Activated CD4-positive, alpha-beta T cell treated with anti-CD3 and anti-CD28 coated beads, Interleukin-2, Interleukin-4, amounts not matched to agents 100 ng/mL and 50 ng/mL, durations not matched to agents 16 hours and 8 hours (primary cell): ENCODE measurements at places on chromosomes 6 and 20.

GRCh38 chr20:48374991-48375595 lies 452.7 kb downstream of the PREX1 start:
- DNase-seq = no peak

- no peak for DNase-seq
Measured at GRCh38 chr20:12528104-12528503, 480.7 kb upstream of the SPTLC3 start.

DNA sequence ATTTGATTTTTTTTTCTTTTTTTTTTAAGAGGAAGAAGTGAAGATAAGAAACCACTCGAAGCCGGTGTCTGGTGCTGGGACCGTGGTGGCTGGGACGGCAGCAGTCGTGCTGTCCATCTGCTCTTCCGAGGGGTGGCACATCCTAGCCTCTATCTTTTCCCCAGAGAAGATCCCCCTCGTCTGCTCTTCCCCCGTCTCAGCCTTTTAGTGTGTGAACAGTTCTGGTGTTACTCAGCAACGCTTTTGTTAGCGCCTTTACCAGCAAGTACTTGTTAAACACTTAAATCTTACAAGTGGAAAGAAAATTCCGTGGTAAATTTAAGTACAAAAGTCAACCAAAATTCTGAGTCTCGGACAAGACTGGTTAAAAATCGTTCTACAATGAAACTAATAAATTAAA lies 90.1 kb downstream of the RSPH3 start:
- no peak for DNase-seq

- DNase-seq = peak; percentile 17
Measured at GRCh38 chr6:32529697-32530430, at the start of gene HLA-DRB5. Gene HLA-DRB5 (minus strand): TSS chr6:32530287. CDS start chr6:32530224, 63 bp downstream.

- DNase-seq = no peak
Measured at GRCh38 chr6:128067446-128068118, 166.7 kb upstream of the THEMIS start.

DNA sequence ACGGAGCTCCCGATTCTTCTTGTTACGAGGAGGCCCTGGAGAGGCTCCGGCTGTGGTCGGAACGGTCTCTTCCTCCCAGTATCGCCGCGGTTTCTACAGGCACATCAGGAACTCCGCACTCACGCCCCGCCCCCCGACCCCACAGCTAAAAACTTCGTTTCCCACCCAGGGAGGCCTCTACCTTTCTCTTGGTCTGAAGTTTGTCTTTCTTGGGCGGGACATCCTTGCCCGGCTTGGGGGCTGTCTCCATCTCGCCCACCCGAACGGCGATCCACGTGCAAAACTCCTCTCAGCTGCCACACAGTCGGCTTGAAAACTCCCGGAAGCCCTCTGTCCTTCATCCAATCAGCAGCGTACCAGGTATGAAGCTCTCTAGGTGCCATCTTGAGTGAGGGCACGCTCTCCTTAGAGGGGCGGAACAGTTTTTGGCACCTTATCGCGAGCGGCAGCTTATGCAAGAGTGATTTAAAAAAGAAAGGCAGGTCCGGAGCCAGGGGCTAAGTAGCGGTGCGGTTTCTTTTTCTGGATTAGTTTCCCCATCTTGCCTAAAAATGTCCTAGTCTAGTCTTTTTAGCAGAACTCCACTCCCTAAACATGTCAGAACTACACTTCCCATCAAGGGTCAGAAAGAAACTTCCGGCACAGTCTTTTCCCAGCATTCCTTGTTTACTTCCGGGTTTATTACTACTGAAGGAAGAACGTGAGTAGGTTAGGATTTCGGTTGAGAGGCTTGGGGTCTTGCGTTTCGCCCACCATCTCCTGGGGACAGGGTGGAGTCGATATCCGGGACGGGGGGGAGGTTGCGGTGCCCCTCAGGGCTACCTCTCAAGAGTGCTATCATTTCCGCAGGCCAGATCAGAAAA lies at the start of the genes PFDN6 and WDR46:
TSS of gene PFDN6 (plus strand) at position 681 of the 863 bp plus-strand sequence. CDS start 256 bp downstream, outside the sequence.
TSS of gene WDR46 (minus strand) at position 319 of the 863 bp plus-strand sequence. CDS start at position 250, 69 bp downstream.
- peak; percentile 90 for DNase-seq

- DNase-seq = no peak
Measured at GRCh38 chr6:45493761-45494160, 116.0 kb upstream of the SUPT3H start.

GRCh38 chr6:82874867-82875266 lies 190.8 kb downstream of the UBE3D start:
- no peak for DNase-seq

DNA sequence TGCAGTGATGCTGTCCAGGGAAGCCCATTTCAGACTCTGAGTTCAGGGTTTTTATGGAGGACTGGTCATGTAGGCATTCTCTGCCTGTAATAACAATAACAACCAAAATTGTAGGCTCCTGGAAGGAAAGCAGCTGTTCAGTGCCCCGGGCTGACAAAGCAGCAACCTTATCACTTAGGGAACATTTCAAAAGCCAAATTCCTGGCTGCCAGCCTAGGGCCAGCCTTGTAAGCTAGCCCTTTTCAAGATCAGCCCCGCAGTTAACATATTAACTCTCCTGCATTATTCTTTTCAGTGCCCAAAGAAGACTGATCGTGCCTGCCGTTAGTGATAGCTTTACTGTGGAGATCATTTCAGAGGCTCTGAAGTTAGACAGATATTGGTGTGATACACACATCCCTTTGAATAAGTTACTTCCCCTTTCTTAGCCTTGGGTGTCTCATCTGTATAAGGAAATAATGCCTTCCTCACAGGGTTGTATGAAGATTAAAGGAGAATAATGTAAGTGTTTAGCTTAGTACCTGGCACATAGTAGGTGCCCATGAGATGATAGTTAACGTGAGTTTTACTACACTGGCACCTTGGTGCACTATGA lies 44.1 kb downstream of the CTNNBL1 start:
- DNase-seq = no peak

DNA sequence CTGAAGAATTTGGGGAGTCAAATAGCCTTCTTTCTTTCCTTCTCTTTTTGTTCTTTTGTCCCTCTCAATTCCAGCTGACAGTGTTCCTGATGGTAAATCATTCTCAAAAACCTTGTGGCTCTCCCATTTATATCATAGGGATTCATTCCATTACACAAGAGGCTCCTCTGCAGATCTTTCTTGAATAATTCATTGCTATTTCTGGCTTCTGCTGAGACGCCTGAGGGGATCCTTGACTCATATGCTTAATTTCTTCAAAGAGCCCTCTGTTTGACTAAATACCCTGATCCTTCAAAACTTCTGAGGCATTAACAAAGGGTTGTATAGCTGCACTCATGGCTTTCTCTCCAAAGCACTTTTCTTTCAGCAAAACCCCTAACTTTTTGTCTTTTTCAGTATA lies 289.3 kb downstream of the FARS2 start:
- DNase-seq = no peak

DNA sequence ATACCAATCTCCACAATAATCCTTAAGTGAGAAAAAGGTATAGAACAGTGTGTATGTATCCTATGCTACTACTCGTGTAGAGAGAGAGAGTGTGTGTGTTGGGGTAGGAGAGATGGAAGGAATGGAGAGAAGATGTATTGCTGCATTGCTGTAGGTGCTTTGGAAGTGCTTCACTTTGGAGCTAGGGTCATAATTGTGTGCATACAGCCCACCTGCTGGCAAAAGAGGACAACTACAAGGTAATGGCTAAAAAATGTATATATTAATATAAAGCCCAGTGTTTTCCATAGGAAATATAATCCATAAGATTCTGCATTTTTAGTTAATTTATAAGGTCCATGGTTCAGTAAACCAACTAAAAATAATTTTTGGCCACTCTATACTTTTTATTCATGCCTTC lies 36.1 kb downstream of the SERAC1 start:
- DNase-seq = peak; percentile 21

DNA sequence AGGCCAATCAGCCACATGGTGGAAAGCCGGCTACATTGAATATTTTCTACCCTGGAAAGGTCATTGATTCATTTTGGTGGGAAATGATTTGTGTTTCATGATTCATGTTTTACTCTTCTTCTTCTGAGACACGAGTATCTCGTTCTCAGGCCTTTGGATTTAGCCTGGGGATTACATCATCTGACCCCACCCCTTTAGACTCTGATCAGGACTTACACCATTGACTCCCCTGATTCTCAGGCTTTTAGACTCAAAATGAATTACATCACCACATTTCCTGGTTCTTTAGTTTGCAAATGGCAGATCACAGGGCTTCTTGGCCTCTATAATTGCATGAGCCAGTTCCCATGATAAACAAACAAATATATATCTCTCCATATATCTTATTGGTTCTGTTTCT lies 228.8 kb downstream of the ADGRG6 start:
- no peak for DNase-seq

- DNase-seq = no peak
Measured at GRCh38 chr6:73648166-73648565, 5.6 kb downstream of the SLC17A5 start.

DNA sequence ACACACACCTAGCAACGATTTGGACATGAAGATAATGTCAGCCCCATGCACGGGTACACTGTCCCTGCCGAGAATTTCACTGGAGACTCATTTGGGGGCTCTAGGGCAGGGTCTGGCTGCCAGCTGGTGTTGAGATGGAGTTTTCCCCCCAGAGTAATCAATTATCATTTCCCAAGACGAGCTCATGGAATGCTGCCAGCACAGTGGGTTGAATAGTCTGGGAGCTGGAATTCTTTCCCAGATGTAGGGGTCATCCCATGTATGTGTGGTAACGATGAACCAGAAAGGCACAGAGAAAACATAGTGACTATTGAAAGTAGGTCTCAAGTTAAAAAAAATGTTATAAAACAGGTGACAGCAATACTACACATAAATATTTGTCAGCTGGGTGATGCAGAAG lies 579.9 kb downstream of the MAFB start:
- DNase-seq = no peak

- DNase-seq = no peak
Measured at GRCh38 chr20:11777387-11778205, 140.1 kb upstream of the BTBD3 start.

- no peak for DNase-seq
Measured at GRCh38 chr6:582370-582769, 74.5 kb downstream of the HUS1B start.

- no peak for DNase-seq
Measured at GRCh38 chr6:38155144-38155543, 335.6 kb downstream of the ZFAND3 start.

GRCh38 chr6:68876792-68877493 lies 241.9 kb downstream of the ADGRB3 start:
- DNase-seq = no peak

- peak; percentile 89 for DNase-seq
Measured at GRCh38 chr6:36442671-36443470, at the start of the genes KCTD20 and PXT1. Gene KCTD20 (plus strand): TSS chr6:36443000. CDS start chr6:36470098, 27,098 bp downstream. Gene PXT1 (minus strand): TSS chr6:36442854. CDS start chr6:36426082, 16,772 bp downstream.

DNA sequence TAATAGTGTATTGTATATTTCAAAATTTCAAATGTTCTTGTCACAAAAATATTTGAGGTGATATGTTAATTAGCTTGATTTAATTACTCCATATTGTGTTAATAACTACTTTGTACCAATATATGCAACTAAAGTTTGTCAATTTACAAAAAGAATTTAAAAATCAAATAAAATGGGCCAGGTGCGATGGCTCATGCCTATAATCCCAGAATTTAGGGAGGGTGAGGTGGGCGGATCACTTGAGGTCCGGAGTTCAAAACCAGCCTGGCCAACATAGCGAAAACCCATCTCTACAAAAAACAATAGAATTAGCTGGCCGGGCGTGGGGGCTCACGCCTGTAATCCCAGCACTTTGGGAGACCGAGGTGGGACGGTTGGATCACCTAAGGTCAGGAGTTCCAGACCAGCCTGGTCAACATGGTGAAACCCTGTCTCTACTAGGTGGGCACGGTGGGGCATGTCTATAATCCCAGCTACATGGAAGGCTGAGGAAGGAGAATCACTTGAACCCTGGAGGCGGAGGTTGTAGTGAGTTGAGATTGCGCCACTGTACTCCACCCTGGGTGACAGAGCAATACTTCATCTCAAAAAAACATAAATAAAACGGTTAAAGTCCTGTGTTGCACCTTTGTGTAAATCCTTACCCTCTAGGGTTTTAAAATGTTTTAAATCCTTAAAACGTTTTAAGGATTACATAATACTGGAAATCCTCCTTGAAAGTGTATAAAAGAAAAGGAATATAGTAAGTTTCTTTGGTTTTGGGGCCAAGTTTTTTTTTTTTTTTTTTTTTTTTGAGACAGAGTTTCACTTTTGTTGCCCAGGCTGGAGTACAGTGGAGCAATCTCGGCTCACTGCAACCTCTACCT lies 4.0 kb downstream of the HSPA1B start:
- no peak for DNase-seq

GRCh38 chr6:138882369-138883017 lies 86.6 kb downstream of the ECT2L start:
- no peak for DNase-seq

DNA sequence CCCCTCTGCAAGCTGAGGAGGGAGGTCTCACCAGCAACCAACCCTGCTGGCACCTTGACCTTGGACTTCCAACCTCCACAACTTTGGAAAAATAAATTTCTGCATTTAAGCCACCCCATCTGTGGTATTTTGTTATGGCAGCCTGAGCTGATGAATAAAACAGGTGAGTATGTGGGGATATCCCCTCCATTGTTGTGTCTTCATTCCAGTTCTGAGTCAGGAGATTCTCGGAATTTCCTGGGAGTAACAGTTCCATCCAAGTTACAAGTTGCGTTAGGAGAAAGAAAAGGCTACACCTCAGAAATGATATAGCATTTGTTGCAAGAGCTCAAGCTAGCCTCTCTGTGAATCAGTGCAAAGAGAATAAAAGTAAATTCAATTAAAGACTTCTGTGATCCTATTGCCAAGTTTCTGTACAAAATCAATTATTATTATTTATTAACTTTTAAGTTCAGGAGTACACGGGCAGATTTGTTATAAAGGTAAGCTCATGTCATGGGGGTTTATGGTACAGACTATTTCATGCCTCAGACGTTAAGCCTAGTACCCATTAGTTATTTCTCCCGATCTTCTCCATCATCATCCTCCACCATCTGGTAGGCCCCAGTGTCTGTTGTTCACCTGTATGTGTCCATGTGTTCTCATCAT lies 153.0 kb downstream of the NKAIN2 start:
- no peak for DNase-seq

DNA sequence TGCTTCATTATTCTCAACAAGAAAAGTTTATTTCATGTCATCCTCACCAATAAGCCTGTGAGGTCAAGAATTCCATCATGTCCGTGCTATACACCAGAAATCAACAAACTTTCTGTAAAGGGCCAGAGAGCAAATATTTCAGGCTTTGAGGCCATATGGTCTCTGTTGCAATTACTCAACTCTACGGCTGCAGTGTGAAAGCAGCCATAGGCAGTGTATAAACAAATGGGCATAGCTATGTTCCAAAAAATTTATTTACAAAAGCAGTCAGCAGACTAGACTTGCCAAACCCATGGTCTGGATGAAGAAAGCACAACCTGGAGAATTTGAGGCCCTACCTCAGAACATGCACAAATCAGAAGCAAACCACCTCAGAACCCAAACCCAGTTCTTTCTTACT lies 118.5 kb downstream of the PCSK2 start:
- no peak for DNase-seq

DNA sequence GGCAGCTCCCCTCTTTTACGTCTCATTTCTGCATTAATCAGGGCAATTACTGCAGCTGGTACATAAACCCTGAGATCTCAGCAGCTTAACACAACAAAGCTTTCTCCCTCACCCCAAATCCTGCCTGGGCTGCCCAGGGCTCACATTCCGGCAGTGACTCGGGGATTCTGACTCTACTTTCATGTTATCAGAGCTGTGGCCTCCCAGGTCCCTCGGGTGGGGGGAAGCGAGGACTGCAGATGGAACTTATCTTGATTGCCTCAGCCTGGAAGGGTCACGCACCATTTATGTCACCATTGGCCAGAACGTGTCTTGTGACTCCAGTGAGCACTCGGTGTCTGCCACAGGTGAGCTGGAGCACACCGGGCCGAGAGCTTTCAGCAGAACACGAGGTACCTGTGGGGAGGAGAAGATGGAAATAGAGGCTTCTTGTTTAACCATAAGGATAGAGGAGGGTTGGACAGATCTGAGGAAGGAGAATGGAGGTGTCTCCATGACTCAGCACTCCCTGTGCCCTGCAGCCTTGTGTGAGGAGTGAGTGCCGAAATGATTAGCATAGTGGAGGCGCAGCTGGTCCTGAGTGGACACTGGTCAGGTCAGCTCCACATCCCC lies 88.5 kb upstream of the EXOC2 start:
- no peak for DNase-seq
